ENCODE measurements at places on chromosomes 3 and 15.
A peak's percentile ranks its signal among the peaks of the same experiment; 100 is the strongest.

DNA sequence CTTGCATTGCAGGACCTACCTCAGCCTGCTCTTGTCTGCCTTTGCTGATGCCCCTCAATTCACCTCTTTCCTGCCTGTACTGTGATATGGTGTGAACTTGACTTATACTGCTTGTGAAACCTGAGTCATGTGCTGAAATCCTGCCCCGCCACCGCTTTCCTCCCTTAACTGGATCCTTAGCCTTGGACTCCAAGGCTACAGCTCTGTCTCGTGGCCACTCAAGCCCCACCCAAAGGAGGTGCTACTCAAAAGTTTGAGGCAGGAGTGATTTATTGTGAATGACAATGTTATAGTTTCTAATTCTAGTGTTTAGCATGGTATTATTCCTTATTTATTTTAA lies 56.1 kb downstream of the MYZAP start:
- DNase-seq = no peak

DNA sequence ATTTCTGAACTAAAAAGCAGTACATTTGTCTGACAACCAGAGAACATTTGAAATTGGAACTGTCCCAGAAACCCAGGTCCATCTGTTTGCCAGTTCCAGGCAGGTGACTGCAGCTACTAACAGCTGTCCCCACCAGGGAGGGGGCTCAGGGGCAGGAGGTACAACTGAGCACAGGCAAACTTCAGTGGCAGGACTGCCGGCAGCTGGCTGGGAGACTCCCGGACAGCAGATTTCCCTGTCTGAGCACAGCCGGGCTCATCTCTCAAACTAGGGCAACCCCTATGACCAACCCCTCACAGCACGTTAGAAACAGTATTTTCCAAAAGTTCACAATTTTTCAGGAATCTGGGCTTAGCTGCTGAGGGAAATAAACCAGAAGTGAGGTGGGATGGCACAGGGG lies 88.8 kb downstream of the MEGF11 start:
- no peak for DNase-seq

DNA sequence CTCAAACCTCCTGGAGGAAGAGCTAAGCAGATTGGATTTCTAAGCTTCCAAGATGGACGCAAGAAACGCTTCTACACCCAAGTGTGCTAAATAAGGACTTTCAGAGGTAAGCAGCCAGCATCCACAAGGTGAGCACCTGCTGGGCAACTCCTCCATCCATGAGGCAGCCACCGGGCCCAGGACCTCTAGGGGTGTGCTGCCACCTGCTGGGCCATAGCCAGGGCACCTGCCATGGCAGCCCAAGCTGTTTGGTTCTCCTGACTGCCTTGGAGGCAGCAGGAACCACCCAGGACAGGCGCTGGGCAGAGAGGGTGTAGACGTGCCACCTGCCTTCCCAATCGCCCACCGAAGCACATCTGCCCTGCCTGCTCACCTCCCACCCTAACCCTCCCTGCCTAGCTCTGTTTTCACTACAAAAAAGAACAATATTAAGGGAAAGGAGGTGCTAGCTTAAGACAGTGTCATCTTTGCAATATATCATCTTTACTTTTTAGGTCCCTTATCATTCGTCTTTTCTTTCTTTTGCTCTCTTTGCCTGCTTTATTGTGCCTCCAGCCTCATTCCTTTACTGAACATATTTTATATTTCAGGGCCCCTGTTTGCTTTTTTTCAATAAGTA lies 12.9 kb downstream of the C15orf62 start:
- no peak for DNase-seq

DNA sequence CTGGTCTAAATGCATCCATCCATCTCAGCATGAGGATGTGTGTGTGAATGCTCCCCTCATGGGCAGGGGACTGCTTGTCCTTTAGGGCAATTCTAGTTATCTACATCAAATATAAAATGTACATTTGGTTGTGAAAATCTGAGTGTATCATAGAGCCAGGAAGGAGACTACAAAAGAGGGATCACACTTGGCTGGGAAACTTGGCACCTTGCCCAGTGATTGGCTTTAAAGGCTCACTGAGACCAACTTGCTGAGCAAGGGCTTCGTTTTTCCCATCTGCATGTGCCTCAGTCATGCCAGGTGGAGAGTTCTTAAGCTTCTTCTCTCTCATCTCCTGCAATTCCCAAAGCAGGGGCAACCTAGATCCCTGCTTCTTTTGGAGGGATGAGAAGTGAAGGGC lies 5.2 kb downstream of the CAPN3 start:
- no peak for DNase-seq

DNA sequence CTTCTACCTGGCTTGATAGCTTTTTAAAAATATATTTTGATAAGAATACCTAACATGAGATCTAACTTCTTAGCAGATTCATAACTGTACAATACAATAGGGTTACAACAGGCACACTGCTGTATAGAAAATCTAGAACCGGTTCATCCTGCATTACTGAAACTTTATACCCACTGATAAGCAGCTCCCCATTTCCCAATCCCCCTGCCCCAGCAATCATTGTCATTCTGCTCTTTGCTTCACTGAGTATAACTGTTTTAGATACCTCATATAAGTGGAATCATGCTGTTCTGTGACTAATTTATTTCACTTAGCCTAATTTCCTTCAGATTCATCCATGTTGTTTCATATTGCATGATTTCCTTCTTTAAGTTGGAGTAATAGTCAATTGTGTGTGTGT lies 906.0 kb downstream of the GBE1 start:
- no peak for DNase-seq

DNA sequence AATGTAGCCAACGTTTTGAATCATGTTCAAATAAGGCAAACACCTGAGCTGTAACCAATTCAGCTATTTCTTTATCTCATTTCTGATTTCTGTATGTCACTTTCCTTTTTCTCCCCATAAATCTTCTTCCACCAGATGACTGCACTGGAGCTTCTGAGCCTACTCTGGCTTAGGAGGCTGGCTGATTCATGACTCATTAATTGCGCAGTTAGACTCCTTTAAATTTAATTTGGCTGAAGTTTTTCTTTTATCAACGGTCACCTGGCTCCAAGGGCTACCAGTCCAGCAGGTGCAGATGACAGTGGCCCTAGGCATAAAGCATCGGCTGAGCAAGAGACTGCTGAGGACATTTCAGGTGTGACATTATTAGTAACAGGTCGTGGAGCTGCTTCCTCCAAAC lies 39.6 kb upstream of the ITGA11 start:
- no peak for DNase-seq

- no peak for DNase-seq
These were observed 19.6 kb upstream of the CHRNB4 start for GRCh38 chr15:78660584-78660983.

DNA sequence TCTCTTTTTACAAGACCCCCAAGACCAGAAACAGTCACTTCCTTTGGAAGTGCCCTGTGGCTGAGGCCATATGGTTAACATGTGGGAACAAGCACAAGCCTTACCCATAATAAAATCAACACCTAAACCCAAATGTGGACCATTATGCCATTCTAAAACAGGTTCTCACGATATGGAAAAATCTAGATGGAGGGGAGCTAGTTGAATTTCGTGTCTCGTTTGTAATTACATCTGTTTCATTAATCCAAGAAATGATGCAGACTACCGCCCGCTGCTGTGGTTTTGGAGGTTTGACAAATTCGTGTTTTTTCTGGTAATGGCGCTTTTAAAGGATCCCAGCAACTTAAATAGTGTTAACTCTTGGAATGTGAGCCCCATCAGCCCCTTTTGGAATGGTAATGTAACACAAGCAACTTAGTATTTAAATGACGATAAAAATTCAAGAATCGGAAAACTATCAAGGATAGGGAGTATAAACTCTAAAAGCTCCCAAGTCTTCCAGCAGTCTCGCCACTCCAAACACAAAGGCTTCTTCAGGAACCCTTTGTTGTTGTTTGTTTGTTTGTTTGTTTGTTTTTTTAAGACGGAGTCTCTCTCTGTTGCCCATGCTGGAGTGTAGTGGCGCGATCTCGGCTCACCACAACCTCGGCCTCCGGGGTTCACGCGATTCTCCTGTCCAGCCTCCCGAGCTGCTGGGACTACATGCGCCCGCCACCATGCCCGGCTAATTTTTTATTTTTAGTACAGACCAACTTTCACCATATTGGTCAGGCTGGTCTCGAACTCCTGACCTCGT lies 1.1 kb downstream of the CNBP start:
- peak; percentile 46 for DNase-seq

GRCh38 chr15:33124279-33124678 lies 70.2 kb downstream of the FMN1 start:
- no peak for DNase-seq

DNA sequence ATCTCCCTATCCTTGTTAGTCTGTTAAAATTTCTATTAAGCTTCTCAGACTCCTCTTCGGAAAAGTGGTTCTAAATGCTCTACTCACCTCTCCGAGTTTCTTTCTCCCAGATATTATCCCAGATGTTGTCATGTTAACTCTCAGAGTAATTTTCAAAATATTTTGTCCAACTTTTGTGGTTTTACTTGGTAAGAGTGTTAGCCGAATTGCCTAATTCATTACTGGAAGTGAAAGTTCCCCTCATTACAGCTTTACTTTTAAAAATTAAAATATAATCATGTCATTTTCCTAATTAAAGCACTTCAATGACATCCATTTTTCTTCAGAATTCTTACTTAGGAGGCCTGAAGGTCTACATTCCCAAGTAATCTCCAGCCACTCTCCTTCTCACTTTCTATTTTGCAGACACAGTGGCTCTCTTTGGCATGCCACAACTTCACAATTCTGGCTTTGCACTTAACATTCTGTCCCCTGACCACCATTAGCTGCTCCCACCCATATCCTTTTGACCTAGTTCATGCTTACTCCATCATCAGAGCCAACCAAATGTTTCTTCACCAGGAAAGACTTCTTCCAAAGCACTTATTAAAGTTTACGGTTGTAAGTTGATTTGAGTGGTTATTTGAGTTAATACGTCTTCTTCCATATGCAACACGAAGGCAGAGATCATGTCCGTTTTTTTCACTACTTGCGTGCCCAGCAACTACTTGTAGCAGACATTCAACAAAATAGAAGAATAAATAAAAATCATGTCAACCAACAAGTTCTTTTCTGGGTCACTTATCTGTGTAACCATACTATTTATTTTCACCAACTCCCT lies 10.2 kb upstream of the TIPARP start:
- no peak for DNase-seq

DNA sequence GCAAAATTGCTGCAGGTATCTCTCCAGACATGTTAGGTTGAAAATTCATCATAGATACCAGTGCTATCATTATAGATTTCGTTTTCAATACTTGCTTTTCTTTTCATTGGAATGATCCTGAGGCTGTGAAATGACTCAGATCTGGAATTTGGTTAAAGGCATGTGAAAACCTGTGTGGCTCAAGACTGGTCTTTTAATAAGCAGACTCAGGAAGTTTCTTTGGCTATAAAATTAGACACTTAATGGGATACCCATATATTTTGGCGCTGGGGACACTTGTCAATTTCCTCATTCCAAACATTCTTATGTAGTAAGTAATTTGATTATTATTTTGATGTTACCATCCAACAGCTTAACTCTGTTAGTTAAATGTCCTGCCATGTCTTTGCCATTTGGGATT lies 1041.1 kb upstream of the GBE1 start:
- DNase-seq = no peak

DNA sequence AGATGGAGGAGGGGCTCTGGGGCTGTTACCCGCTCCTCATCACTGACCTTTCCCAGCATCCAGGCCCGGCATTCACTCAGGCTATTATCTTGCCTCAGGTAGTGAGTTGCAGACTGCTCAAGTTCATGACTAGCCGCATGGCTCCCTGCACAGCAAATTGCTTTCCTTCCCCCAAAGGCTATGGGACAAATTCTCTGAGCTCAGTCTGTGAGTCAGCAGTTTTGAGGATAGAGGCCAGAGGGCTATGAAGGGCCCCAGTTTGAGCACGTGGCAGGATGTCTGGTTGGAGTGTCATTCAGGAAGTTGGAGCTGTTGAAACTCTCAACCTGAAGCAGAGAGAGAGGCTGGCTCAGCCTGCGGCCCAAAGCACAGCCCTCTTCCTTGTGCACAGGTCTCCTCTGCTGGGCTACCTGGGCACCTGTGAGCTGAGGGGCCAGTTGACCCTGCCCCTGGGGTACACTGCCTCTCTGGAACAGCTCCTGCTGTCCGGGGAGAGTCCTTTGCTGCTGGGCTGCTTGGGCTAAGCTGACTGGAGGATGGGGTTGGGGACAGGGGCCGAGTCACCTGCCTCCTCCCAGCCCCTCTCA lies 7.9 kb downstream of the FAH start:
- DNase-seq = no peak

- DNase-seq = no peak
These were observed 253.2 kb downstream of the BBX start for GRCh38 chr3:107775974-107776373.

Measured in SJSA1 (cell line).